Cortex of kidney (tissue), 1 donor: ENCODE measurements at places on chromosomes 3 and 15.

DNA sequence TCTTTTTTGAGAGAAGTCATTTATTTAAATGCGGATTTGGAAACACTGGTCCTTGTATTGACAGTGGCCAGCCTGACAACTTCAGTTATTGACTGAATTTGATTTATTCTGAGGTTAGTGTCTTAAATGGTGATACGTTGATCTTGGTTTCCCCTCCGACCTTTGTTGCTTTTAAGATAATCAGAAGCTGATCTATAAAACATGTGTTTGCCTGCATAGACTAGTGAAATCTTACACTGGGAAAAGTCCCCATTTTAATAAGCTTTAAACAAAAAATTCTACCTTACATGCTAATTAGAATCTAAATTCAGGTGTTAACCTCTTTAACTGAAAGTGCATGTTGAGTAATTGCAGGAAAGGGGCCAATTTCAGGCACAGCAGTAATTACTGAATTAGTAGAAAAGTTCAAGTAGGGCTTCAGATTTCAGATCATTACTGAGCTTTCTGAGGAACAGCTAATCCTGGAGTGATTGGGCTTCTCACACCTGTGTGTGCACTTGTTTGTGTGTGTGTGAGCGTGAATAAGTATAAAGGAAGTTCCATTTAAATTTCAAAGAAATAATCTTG lies 221.4 kb downstream of the SOX2 start:
- DNase-seq, result no peak

- no peak for DNase-seq
Measured at GRCh38 chr15:74176262-74177214, 3.0 kb downstream of the ISLR start.

- DNase-seq, result no peak
Measured at GRCh38 chr3:66322436-66322835, 101.6 kb downstream of the SLC25A26 start.

DNA sequence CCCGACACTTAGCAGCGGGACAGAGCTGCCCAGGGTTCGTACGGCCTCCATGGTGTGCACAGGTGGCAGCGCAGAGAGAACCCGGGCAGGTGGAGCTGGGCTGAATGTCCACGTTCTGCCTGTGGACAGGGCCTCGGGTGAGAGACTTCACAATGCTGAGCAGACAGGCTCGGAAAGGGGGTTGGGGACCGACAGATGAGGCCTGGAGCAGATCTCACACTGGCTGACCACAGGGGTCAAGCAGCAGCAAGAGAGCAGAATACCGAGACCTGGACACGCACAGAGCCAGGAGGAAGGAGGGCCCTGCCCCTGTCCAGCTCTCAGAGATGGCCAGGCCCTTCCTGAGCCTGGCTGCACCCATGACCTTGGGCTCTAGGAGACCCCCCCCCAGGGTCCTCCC lies 83.0 kb downstream of the VGLL4 start:
- DNase-seq, result no peak

DNA sequence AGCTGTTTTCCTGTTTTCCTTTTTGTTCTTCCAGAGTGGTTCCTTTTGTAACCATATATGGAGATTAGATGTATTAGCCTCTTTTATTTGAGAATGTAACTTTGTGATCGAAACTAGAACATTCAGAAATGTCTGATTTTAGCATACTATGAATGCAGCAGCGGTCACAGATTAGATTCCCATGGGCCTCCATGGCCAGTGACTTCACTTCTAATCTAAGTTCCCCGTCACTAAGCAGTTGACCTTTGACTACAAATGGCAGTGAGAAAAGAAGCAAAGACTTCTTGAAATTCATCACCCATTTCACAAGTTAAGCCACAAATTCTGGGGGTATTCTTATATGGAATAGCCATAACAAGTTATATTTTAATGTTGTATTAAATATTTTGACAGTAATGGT lies 114.6 kb upstream of the FLNB start:
- DNase-seq, result no peak

GRCh38 chr15:62612771-62613170 lies 429.8 kb upstream of the TPM1 start:
- DNase-seq, result no peak

- DNase-seq, result no peak
Measured at GRCh38 chr3:55893045-55893664, 406.0 kb upstream of the WNT5A start.

DNA sequence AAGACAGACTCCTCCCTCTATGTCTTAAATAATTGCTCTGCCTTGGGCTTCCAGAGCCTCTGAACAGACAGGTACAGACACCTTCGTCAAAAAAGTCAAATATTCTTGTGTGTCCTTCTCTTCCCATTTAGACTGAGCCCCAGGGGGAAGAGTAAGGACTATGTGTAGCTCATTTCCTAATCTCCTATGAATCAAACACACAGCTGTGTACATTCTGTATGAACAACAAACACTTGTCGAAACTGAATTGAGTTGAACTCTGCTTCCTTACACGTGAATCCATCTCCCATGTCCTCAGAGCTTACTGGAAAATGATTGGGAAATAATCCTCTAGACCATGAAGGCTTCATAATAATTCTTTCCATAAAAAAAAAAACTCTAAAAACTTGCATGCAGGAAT lies 80.8 kb downstream of the MOBP start:
- no peak for DNase-seq

DNA sequence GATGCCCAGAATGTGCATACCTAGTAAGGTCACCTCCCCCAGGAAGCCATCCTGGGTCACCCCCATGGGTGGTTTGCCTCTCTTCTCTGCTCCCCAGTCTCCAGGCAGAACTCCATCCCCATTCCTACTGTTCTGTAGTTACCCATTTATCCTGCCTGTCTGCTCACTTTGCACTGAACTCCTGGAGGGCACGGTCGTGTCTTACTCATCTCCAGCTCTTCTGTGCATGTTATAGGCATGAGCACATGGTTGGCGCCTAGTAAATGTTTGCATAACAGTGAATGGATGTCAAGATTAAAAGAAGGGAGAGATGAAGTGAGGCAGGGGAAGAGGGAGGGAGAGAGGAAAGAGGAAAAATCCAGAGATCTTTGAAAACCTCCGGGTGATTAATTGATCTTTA lies 208.4 kb upstream of the TRIM42 start:
- DNase-seq, result no peak

DNA sequence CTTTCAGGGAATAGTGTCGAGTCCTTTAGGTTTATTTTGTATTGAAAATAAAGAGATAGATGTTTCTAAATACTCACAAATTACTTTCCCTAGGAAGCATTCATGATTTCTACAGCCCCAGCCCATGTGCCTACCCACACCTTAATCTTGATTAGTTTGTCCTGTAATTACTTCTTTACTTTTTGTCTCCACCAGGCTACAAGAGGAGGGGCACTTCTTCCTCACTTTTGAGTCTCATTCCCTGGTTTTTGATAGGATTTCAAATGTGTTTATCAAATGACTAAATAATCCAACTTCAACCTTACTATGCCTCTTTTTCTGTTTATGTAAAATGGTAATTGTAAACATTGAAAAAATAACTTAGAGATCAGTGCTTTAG lies 1.8 kb downstream of the PXK start:
- no peak for DNase-seq

GRCh38 chr3:18531662-18532061 lies 106.5 kb upstream of the SATB1 start:
- DNase-seq, result no peak

- no peak for DNase-seq
Measured at GRCh38 chr3:97575742-97576141, 188.8 kb upstream of the ARL6 start.

- DNase-seq, result no peak
Measured at GRCh38 chr15:27241943-27242342, 271.0 kb downstream of the GABRG3 start.

DNA sequence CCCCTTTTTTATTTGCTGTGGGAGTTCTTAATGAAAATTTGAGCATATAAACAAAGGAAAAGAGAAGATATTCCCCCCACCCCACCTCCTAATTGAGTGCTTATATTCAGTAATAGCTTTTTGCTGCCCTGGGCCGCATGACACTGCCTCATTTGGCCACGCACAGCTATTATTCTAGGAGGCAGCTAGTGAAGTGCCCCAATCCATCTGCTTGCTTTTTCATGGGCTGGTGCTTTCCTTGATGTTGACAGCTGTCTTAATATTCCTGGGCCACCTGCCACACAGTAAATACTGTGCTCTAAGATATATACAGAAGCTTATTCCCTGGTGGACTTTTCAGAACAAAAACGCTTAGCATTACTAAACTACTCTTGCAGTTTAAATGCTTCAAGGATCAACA lies 3.8 kb upstream of the CRYBG3 start:
- DNase-seq, result no peak

GRCh38 chr15:65389226-65389625 lies 11.4 kb upstream of the IGDCC3 start:
- no peak for DNase-seq

- no peak for DNase-seq
Measured at GRCh38 chr3:15973940-15974339, 176.2 kb upstream of the ANKRD28 start.

- no peak for DNase-seq
Measured at GRCh38 chr3:61724801-61725200, 163.4 kb downstream of the PTPRG start.

GRCh38 chr15:72154316-72154715 lies 36.1 kb downstream of the SENP8 start:
- DNase-seq, result no peak

DNA sequence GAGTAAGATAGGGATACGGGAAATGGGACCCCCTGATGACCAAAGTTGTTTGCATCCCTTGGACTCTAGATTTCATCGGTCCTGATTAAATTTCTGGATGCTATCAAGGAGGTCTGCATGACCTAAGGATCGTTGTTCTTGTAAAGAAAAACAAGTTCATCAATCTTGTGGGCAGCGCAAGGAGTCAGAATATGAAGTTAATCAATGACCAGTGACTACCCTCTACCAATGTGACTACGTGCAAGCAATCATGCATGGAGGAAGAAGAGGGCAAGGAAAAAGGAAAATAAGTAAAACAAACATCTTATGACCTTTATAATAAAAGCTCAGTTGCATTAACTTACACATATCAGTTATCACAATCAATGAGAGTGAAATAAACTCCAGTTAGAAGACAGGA lies 139.7 kb downstream of the RTP4 start:
- no peak for DNase-seq

- DNase-seq, result no peak
Measured at GRCh38 chr3:59286791-59287531, 237.1 kb upstream of the CFAP20DC start.

DNA sequence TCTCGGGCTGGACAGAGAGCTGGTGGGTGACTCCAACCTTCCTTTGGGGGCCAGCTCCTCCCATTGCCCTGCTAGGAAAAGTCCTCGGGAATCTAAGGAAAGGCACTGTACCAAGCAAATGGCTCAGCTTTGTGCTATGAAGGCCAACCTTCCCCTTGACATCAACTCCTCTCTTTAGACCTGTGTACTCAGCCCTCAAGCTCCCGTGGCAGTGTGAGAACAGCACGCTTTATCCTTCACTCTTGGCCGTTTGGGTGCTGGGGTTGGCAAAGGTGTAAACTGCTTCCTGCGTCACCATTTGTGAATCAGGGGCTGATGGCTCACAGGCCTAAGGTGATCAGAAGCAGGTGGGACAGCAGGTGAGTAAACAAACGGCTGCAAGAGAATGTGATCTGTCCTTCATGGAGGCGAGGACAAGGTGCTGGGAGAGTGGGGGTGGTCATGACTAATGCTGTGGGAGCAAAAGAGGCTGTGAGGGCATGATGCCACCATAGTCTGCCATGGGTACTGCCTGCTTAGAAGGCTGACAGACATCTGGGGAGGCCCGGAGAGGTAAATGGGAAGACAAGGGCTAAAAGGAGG lies 165.2 kb upstream of the TPM1 start:
- no peak for DNase-seq

DNA sequence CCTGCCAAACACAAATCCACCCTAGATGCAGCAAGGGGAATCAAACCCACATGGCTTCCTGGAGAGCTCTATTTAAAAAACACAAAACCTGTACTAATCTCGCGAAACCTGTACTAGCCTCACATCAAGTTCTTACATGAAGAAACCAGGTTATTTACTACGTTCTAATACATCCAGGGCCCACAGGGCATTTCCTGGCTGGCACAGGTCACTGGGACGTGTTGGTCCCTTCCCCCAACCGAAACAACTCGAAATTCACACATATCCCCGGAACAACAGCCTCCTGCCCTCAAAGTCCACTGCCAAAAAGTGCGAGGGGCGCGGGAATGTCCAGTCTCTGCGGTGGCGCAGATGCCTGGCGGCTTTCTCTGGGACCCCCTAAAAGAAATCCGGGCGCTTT lies 955 bp downstream of the CDCP1 start:
- no peak for DNase-seq

DNA sequence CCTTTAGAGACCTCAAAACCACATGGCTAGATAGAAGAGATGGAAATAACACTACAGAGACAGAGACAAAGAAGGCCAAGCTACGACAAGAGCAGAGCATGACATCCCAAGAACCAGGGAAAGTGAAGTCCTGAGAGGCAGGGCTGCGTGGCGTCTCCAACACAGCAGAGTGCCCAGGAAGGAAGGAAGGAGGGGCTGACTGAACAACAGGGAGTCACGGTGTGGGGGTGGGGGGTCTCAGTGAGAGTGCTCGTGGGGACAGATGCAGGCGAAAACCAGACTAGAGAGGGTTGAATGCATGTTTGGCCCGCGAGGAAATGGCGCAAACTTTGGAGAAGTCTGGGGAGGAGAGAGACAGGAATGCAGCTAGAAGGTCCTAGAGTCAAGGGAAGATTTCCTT lies 44.0 kb downstream of the ADAMTS17 start:
- DNase-seq, result no peak
